ENCODE measurements at places on chromosomes 16 and 17. TPM values are rescaled to one million over a fixed set of nuclear protein-coding genes. Genes with fewer than 3 reads are reported as not detected.

TIMP2 gene
- total RNA-seq: 29.6 TPM

ATP2A3 gene
- total RNA-seq: 377 TPM

ZG16B gene
- total RNA-seq: 4.3 TPM

PTX4 gene
- 0.27 TPM for total RNA-seq

NSF gene
- 21.0 TPM for total RNA-seq

TP53TG3 gene
- total RNA-seq: 0.27 TPM

HASPIN gene
- total RNA-seq: 1.9 TPM

GLG1 gene
- 32.9 TPM for total RNA-seq

CCDC200 gene
- total RNA-seq: 0.27 TPM

CCL17 gene
- not detected for total RNA-seq

CCDC154 gene
- 0.54 TPM for total RNA-seq

SSTR5 gene
- total RNA-seq: not detected

TBC1D24 gene
- total RNA-seq: 21.5 TPM

MEIOB gene
- total RNA-seq: 0.54 TPM

CCDC43 gene
- total RNA-seq: 7.5 TPM

WNT3 gene
- under 0.01 TPM for total RNA-seq

RND2 gene
- 0.27 TPM for total RNA-seq

MVD gene
- total RNA-seq: 38.2 TPM

SEPTIN1 gene
- total RNA-seq: 38.2 TPM

IGF2BP1 gene
- total RNA-seq: under 0.01 TPM

ERN2 gene
- total RNA-seq: 0.54 TPM

KCNJ12 gene
- 14.5 TPM for total RNA-seq

TNP2 gene
- not detected for total RNA-seq

PRR35 gene
- under 0.01 TPM for total RNA-seq

TEX14 gene
- total RNA-seq: 0.27 TPM

CTF1 gene
- total RNA-seq: 1.6 TPM

STH gene
- total RNA-seq: not detected

KRTAP4-5 gene
- total RNA-seq: not detected

CCDC40 gene
- total RNA-seq: 2.4 TPM

ZNF597 gene
- 1.6 TPM for total RNA-seq

SHISA6 gene
- total RNA-seq: under 0.01 TPM

LITAFD gene
- not detected for total RNA-seq

IL21R gene
- 0.54 TPM for total RNA-seq

SSH2 gene
- 19.7 TPM for total RNA-seq

WSB1 gene
- total RNA-seq: 290 TPM

CHD9NB gene
- not detected for total RNA-seq

CNTD1 gene
- total RNA-seq: under 0.01 TPM

C16orf74 gene
- total RNA-seq: 3.5 TPM

CCL14 gene
- not detected for total RNA-seq

VAT1L gene
- not detected for total RNA-seq

TAT gene
- total RNA-seq: not detected

SPATA22 gene
- 0.27 TPM for total RNA-seq

HOXB5 gene
- total RNA-seq: 0.54 TPM

CMTM1 gene
- 6.5 TPM for total RNA-seq

TPPP3 gene
- total RNA-seq: 5.1 TPM

SLC5A11 gene
- total RNA-seq: under 0.01 TPM

TMEM114 gene
- not detected for total RNA-seq

TNFSF12 gene
- total RNA-seq: 11.0 TPM

CA7 gene
- under 0.01 TPM for total RNA-seq

SHCBP1 gene
- total RNA-seq: 2.7 TPM

Data from hematopoietic multipotent progenitor cell (in vitro differentiated cells).